ENCODE measurements at places on chromosomes 2 and 18. TPM values are rescaled to one million over a fixed set of nuclear protein-coding genes. Genes with fewer than 3 reads are reported as not detected.

- DNase-seq, result no peak
Observed at GRCh38 chr2:143732871-143733270, 603.7 kb downstream of the ARHGAP15 start.

DNA sequence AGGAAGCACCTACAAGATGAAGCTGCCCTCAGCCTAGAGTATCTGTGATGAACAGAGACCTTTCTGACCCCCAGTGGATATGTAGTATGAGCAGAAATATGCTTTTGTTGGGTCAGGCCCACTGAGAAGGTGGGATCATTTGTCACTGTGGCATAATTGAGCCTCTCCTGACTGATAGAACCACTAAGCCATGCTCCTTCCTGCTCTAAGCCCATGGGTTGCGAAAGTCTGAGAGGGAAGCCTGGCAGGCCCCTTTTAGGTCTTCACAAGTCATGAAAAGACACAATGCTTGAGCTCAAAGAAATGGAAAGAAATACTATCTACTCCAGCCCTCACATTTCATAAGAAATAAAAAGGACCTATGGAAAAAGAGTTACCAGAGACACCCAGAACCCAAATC is 127.7 kb downstream of the TNS1 start:
- DNase-seq, result no peak

DNA sequence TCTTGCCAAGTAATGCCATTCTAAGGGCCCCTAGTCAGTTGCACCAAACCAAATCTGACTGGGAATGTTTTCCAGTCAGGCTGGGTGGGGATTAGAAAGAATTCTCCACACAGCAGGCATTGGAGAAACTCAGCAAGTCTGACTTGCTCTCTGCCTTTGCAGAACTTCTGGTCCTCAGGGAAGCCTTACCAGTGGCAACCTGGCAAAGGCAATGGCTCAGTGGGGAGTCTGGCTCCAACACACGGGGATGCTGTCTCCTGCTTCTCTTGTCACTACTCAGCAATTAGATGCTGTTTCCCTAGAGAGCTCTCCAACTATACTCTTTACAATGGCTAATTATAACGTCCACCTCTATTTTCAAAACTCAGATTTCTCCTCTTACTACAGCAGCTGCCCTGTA is 810.7 kb downstream of the LRRTM4 start:
- DNase-seq, result no peak

GRCh38 chr2:236172255-236173035 is 4.3 kb upstream of the GBX2 start:
- DNase-seq, result no peak

DNA sequence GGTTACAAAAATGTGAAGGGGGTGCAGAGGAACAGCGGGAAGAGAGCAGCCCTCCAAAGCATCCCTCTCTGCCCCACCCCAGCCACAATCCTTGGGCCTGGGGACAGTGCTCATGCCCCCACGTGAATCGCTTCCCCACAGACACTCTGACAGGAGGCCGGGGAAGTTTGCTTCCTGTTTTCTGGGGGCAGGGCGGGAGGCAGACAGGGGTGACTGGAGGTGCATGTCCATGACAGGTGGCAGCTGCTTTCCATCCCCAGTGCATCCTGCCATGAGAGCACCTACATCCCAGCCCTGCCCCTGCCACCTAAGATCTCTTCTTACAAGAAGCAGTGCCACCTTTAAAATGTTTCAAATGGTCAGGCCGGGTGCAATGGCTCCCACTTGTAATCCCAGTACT is 47.2 kb upstream of the UBE2F start:
- DNase-seq, result no peak

DNA sequence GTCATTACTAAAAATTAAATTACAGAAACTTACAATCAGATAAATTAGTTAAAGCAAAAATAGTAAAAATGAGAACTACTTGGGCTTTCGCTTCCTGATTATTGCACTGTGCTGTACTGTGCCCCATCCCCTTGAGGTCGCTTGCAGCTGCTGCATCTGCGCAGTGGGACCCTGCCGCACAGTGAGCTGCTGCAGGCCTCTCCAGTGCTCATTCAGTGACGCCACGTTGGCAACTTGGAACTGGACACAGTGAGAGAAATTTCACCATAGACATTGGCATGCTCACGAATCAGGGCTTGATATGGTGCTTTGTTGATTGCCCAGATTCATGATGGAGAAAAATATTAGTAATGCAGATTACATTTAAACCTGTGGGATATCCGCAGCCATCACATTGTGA is 290.8 kb upstream of the MYT1L start:
- no peak for DNase-seq

- DNase-seq, result no peak
Observed at GRCh38 chr18:23951206-23951605, 63.3 kb upstream of the TTC39C start.

- DNase-seq, result no peak
Observed at GRCh38 chr2:40131081-40131704, 320.7 kb downstream of the SLC8A1 start.

- DNase-seq, result no peak
Observed at GRCh38 chr18:73677450-73677849, 470.2 kb downstream of the FBXO15 start.

DNA sequence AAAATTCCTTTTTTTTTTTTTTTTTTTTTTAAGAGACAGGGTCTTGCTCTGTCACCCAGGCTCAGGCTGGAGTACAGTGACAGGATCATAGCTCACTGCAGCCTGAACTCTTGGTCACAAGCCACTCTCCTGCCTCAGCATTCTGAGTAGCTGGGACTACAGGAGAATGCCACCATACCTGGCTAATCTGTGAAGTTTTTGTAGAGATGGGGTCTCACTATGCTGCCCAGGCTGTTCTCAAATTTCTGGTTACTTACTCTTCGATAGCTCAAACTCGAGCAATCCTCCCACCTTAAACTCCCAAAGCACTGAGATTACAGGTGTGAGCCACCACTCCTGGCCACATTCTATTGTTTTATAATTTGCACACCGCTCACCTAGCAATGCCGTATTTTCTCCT is 27.0 kb downstream of the RNF149 start:
- no peak for DNase-seq

- DNase-seq, result no peak
Observed at GRCh38 chr2:108069515-108070310, 83.4 kb downstream of the SLC5A7 start.

GRCh38 chr18:14978962-14979535 is 231.1 kb downstream of the ANKRD30B start:
- no peak for DNase-seq

GRCh38 chr2:4278392-4278791 is 575.0 kb downstream of the DCDC2C start:
- no peak for DNase-seq

GRCh38 chr2:44543773-44544725 is 182.3 kb downstream of the CAMKMT start:
- DNase-seq, result no peak

GRCh38 chr2:53609551-53609950 is 158.1 kb upstream of the CHAC2 start:
- DNase-seq, result no peak

TXNDC2 gene
- polyA plus RNA-seq, result 0.10 TPM

IL1R2 gene
- polyA plus RNA-seq, result 0.36 TPM

PIGN gene
- 23.3 TPM for polyA plus RNA-seq

VWA3B gene
- polyA plus RNA-seq, result 0.25 TPM

LRATD1 gene
- 22.0 TPM for polyA plus RNA-seq

FBXO48 gene
- 1.6 TPM for polyA plus RNA-seq

MDH1 gene
- polyA plus RNA-seq, result 334 TPM

MAPRE2 gene
- polyA plus RNA-seq, result 28.6 TPM

KCNS3 gene
- 6.9 TPM for polyA plus RNA-seq
